ENCODE measurements at places on chromosomes 13 and 19. TPM values are rescaled to one million over a fixed set of nuclear protein-coding genes. Genes with fewer than 3 reads are reported as not detected.

DNA sequence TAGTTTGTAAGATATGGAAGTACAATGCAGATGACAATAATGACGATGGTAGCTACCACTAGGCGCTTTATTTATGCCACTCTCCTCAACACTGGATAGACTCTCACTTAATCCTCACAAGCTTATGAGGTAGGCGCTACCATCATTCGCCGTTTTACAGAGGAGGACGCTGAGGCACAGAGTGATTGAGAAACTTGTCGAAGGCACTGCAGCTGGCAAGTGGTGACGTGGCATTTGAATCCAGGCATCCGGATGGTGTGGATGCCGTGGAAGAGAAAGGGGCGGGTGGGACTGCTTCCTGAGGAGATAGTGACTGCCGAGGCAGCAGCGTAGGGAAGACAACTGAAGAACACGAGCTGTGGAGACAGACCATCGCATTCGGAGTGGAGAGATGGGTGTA lies 1.3 kb upstream of the RPS9 start:
- H3K4me1 ChIP-seq, result peaks cover 29% of the 10 kb centered on the region
- no peaks in the 10 kb centered on the region for H3K27me3 ChIP-seq
- H3K36me3 ChIP-seq, result peaks cover 7% of the 10 kb centered on the region
- no peak overlapping the region for H3K4me3 ChIP-seq
- no peak overlapping the region for H3K27ac ChIP-seq

DNA sequence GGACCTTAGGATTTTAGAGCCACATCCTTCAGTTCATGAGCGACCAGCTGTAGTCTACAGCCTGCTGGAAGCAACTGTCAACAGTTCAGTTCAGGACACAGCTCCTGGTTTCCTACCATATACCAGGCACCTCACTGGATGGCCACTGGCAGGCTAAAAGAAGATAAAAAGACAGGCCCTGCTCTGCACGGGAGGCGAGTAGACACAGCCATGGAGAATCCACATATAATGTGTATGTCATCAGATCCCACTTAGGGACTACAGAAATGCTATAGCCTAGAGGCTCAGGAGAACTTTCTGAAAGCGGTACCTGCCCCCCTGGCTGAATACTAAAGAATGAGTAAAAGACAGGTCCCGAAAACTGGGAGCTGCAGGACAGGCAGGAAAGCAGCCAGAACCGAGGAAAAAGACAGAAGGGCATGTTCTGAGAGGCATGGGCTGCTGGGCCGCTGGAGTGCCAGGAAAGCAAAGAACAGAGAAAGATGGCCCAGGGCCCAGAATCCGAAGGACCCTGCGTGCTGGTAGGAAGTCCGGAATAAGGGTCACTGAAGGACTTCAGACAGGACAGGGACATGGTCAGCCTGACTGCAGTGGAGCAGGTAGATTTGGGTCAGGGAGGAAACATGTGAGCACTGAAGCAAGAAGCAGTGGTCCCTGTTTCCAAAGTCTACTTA lies 23.5 kb downstream of the DZIP1 start:
- no peaks in the 10 kb centered on the region for H3K36me3 ChIP-seq
- H3K27me3 ChIP-seq, result no peaks in the 10 kb centered on the region
- no peak overlapping the region for H3K4me3 ChIP-seq
- H3K4me1 ChIP-seq, result peaks cover 3% of the 10 kb centered on the region
- H3K27ac ChIP-seq, result peak overlapping the region; percentile 45
- no peak for DNase-seq

DNA sequence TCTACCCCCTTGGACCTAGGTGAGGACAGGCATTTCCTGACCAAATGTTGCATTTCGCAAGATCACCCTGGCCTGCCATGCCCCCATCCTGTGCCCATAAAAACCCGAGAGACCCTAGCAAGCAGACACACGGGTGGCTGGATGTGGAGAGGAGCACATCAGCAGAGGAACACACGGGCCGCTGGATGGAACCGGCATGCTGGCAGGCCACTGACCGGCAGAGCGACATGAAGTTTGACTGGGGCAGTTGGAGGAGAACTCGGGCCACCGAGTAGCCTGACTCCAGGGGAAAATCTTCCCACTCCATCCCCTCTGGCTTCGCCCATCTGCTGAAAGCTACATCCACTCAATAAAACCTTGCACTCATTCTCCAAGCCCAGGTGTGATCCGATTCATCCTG lies 329.3 kb downstream of the FGF9 start:
- H3K4me1 ChIP-seq, result no peaks in the 10 kb centered on the region
- no peak overlapping the region for H3K27ac ChIP-seq
- no peaks in the 10 kb centered on the region for H3K27me3 ChIP-seq
- no peak overlapping the region for H3K4me3 ChIP-seq

GRCh38 chr13:110356362-110356761 lies 49.3 kb downstream of the COL4A2 start:
- no peak for DNase-seq
- peaks cover 22% of the 10 kb centered on the region for H3K4me1 ChIP-seq
- no peak overlapping the region for H3K27ac ChIP-seq

DNA sequence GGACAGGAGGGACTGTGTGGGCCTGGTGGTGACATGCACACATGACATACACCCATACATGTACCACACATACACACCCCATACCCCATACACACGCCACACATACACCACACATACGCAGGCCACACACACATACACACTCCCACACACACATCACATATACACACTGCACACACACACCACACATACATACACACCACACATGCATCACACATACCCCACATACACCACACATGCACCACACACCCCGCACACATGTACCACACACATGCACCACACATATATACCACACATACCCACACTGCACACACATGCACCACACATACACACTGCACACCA lies 76.5 kb upstream of the KCTD15 start:
- no peaks in the 10 kb centered on the region for H3K4me1 ChIP-seq
- no peak overlapping the region for H3K27ac ChIP-seq
- H3K27me3 ChIP-seq, result no peaks in the 10 kb centered on the region
- no peaks in the 10 kb centered on the region for H3K36me3 ChIP-seq

GRCh38 chr13:70275841-70276240 lies 167.6 kb upstream of the KLHL1 start:
- H3K36me3 ChIP-seq, result no peaks in the 10 kb centered on the region
- H3K27me3 ChIP-seq, result no peaks in the 10 kb centered on the region
- H3K4me3 ChIP-seq, result no peak overlapping the region
- no peak for DNase-seq
- no peaks in the 10 kb centered on the region for H3K4me1 ChIP-seq

DNA sequence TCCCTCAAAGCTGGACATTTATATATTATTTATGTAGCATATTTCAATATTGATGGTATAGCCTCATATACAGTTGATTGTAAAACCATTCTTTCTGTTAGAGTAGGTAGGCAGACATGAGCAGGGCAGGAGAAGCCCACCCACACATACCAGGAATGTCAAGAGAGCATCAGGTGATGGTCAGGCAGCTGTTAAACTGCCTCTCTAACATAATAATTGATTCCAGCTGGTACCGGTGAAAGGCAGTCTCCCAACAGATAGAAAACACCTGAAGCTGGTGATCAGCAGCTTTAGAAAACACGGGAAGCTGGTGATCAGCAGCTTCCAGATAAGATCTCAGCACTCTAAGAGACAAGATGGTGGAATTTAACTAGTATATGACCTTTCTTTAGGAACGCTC lies 132.9 kb downstream of the SLITRK6 start:
- no peaks in the 10 kb centered on the region for H3K27me3 ChIP-seq
- H3K4me1 ChIP-seq, result no peaks in the 10 kb centered on the region
- H3K27ac ChIP-seq, result no peak overlapping the region
- no peak for DNase-seq

- no peak for DNase-seq
- H3K27me3 ChIP-seq, result no peaks in the 10 kb centered on the region
- no peaks in the 10 kb centered on the region for H3K36me3 ChIP-seq
- H3K27ac ChIP-seq, result no peak overlapping the region
- no peak overlapping the region for H3K4me3 ChIP-seq
Observed at GRCh38 chr13:105763851-105764250, 771.6 kb downstream of the EFNB2 start.

DNA sequence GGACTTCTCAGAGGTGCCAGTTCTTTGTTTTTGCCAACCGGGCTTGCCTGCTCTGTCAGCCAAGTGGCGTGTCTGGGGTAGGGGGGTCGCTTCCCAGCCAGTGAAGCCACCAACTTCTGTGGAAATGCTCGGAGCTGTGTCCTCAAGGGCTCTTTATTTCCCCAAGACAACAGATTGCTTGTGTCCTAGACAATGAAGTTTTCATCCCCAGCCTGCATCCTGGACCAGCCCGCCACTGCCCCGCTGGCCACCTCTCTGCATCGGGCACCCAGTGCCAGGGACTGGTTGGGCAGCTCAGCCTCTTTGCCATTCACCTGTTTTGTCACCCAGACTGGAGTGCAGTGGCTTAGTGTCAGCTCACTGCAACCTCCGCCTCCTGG lies 3.7 kb downstream of the RAB11B start:
- peak overlapping the region; percentile 100 for H3K27ac ChIP-seq
- H3K4me3 ChIP-seq, result no peak overlapping the region
- H3K4me1 ChIP-seq, result peaks cover 14% of the 10 kb centered on the region
- DNase-seq, result no peak
- no peaks in the 10 kb centered on the region for H3K27me3 ChIP-seq

- peaks cover 64% of the 10 kb centered on the region for H3K27me3 ChIP-seq
- H3K36me3 ChIP-seq, result no peaks in the 10 kb centered on the region
- H3K4me1 ChIP-seq, result peaks cover 21% of the 10 kb centered on the region
Observed at GRCh38 chr19:49061445-49061844, 3.2 kb downstream of the NTF4 start.

DNA sequence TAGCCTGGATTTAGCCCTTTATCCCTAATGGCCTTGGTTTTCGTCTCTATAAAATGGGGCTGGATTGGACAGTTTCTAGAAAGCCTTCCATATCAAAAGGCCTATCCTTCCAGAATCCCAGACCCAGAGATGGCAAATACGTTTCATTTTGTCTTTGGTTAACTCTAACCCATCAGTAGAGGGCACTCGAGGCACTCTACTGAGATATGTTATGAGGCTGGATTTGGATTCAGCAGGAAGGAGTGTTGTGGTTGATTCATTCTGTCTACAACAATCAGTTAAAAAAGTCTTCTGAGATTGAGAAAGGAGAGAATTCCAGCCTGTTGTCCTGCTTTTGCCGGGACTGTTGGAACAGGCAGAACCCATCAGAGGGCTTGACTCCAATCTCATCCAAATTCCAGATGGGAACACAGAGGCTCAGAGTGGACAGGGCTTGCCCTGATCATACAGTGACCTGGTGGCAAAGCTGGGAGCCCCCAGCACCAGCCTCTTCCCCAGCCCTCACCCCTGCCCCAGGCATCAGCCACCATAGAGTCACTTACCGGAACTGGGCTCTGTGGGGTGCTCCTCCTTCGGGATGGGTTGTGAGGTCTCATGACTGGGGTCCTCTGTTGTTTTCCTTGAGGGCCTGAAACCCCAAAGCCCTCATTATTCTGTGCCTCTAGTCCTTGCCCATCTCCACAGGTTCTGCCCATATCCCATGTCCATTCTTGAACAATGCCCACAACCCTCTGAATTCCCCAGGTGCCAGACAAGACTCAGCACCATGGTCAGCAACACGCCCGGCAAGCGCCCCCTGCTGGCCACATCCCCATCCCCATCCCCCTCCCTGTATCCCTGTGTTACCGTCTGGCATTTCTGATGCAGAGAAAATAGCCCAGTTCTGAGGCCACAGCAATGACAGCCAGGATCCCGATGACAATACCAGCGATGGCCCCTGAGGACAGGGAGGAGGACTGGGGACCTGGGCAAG lies 12.3 kb upstream of the ZNF180 start:
- H3K36me3 ChIP-seq, result no peaks in the 10 kb centered on the region
- H3K4me3 ChIP-seq, result no peak overlapping the region
- DNase-seq, result no peak
- peaks cover 4% of the 10 kb centered on the region for H3K27me3 ChIP-seq
- no peaks in the 10 kb centered on the region for H3K4me1 ChIP-seq

The WASF3 gene
- total RNA-seq, result 14.9 TPM

The LRP3 gene
- 20.7 TPM for total RNA-seq

The SBK2 gene
- total RNA-seq, result 1.7 TPM

The KLF1 gene
- not detected for total RNA-seq

The FPR3 gene
- total RNA-seq, result 3.5 TPM

The LYPD5 gene
- 1.2 TPM for total RNA-seq

All from heart left ventricle (tissue), 16 donors.